KBM-7 (cell line): ENCODE measurements at places on chromosomes 2 and 18.
A peak's percentile ranks its signal among the peaks of the same experiment; 100 is the strongest.

GRCh38 chr18:58898010-58898799 lies 33.5 kb downstream of the ZNF532 start:
- DNase-seq: no peak

DNA sequence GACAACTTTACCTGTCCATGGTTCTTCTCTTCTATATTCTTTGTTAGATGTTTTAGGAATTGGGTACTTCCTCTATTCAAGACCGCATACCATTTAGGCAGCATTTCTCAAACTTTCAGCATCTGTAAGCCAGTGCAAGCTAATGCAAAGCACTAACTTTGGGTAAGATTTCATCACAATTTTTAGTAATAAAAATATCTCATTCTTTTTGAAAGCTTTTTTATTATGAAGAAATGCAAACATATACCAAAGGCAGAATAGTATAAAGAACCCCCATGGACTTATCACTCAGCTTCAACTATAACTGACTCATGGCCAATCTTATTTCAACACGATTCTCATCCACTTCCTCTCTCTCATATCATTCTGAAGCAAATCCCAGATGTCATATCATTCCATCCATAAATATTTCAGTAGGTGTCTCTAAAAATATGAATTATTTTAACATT lies 32.9 kb downstream of the INO80C start:
- peak; percentile 14 for DNase-seq

DNA sequence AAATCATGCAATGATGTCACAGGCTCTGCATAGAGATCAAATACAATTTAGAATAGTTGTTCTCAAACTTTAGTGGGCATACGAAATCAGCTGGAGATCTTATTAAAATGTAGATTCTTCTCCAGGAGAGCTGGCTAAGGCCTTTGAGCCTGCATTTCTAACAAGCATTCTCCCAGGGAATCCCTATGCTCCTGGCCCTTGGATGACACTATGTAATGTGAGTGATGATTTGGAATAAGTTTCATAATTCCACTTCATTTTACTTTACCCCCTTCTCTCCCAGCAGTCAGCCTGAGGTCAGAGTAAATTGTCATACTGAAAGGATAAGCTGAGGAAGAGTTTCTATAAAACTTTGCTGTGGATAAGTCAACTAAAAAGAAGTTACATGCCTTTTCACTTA lies 189.1 kb downstream of the UBE2E3 start:
- DNase-seq: no peak

GRCh38 chr2:25494616-25495015 lies 152.9 kb upstream of the DNMT3A start:
- no peak for DNase-seq
